ENCODE measurements at places on chromosomes 13 and 19. TPM values are rescaled to one million over a fixed set of nuclear protein-coding genes. Genes with fewer than 3 reads are reported as not detected.

GDF15 gene
- 4.5 TPM for total RNA-seq

CTXN1 gene
- total RNA-seq = 4.0 TPM

NPAS1 gene
- 24.3 TPM for total RNA-seq

GPR180 gene
- 2.2 TPM for total RNA-seq

ACP7 gene
- 23.3 TPM for total RNA-seq

TMEM255B gene
- 4.8 TPM for total RNA-seq

KIR2DL3 gene
- total RNA-seq = not detected

FKBP8 gene
- 248 TPM for total RNA-seq

DNA sequence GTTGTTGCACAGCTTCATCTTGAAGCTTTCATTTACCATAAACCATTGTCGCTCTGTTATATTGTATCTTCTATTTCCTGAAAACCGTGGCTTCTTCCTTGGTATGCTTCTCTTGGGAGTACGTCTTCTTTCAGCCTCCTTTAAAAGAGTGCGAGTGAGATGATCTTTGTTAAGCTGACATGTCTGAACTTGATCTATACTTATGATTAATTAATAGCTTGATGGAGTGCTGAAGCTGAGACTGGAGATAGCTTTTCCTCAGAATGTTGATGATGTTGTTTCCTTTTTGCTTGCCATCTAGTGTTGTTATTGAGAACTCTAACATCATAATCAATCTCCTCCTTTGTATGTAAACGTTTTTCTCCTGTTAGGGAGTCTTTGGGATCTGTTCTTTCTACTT, 529.3 kb upstream of the SPRY2 start:
- DNase-seq = no peak

DNA sequence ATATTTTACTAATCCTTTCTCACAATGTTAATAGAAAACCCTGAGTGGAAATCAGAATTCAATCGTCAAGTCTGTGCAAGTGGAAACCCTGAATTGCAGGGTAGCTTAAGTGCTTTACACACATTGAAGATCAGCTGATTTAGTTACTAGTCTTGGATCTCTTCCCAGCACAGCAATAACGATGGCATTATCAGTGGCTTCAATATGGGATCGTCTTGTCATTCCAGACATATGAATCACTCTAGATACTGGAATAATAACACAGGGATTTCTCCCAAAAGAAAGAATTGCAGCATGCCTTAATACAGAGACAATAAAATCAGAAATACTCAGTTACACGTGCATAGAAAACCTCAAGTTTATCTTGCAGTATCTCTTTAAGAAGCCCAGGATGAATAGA, 12.6 kb upstream of the METTL21C start:
- DNase-seq = no peak

GRCh38 chr13:90613076-90613795, 734.3 kb upstream of the MIR17HG start:
- no peak for DNase-seq

GRCh38 chr13:34628209-34628682, 313.8 kb upstream of the NBEA start:
- DNase-seq = no peak

DNA sequence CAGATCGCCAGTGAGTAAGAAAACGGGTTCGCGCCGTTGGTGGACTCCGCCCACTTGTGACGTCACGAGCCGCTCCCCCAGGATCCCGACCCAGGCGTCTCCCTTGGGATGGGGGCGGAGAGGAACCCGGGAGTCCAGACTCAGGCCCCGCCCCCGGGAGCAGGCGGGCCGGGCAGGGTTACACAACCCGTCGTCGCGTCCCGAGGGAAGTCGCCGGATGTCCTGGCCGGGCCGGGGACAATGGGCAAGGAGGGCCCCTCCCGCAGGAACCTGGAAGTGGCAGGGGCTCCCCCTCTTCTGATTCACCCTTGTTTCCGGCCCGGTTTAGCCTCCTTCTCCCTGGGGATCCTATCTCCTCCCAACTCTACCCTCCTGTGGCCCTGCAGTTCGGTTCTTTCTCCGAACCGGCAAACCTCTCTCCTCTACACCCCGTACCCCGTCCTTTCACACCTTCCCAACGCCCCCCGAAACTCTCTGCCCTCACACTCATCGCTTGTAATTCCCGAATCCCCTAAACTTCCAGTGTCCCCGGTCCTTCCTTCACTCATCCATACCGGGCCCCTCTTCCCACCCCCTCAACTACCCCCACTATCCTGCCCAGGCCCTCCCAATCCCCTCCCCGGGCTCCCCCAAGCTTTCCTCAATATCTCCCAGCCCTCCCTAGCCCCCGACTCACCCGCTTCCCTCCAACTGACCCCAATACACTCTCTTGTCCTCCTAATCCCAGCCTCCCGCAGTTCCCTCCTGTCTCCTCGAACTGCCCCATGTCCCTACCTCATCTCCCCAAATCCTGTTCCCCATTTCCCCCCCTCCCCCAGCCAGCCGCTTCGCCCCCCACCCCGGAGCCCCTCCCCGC, 20.0 kb upstream of the ERCC1 start:
- DNase-seq = peak; percentile 95

Data from lower leg skin (tissue), 4 donors.